Spleen (tissue), 13 donors: ENCODE measurements at places on chromosomes 5 and 9. TPM values are rescaled to one million over a fixed set of nuclear protein-coding genes. Genes with fewer than 3 reads are reported as not detected.

ZNF454 gene
- 1.3 TPM for total RNA-seq

FAM78A gene
- total RNA-seq = 23.3 TPM

CEL gene
- total RNA-seq = 0.58 TPM

LRRC70 gene
- 8.4 TPM for total RNA-seq

GNPDA1 gene
- total RNA-seq = 27.6 TPM

C9orf50 gene
- not detected for total RNA-seq

PCDHGA8 gene
- total RNA-seq = 0.70 TPM

PITX1 gene
- 0.98 TPM for total RNA-seq

- no peaks in the 10 kb centered on the region for H3K36me3 ChIP-seq
- no peaks in the 10 kb centered on the region for H3K27me3 ChIP-seq
- H3K4me3 ChIP-seq = no peak overlapping the region
- H3K4me1 ChIP-seq = no peaks in the 10 kb centered on the region
- DNase-seq = no peak
Observed at GRCh38 chr5:153480401-153480800, 10.1 kb upstream of the GRIA1 start.

DNA sequence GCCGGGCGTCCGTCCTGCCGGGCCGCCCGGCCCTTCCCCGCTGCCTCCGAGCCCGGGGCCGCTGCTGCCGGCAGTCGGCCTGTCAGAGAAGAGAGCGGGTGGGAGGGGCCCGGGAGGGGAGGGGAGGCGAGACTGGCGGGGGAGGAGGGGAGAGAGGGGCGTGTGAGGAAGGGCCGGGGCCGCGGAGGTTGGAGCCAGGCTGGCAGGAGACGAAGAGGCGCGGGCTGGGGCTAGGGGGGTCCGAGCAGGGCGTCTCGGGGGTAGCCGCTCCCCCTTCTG is 570 bp downstream of the CREBRF start:
- H3K27me3 ChIP-seq = no peaks in the 10 kb centered on the region
- H3K4me1 ChIP-seq = peaks cover 29% of the 10 kb centered on the region
- H3K4me3 ChIP-seq = peak overlapping the region; percentile 100
- H3K27ac ChIP-seq = peak overlapping the region; percentile 100
- no peak for DNase-seq
- H3K36me3 ChIP-seq = peaks cover 15% of the 10 kb centered on the region

DNA sequence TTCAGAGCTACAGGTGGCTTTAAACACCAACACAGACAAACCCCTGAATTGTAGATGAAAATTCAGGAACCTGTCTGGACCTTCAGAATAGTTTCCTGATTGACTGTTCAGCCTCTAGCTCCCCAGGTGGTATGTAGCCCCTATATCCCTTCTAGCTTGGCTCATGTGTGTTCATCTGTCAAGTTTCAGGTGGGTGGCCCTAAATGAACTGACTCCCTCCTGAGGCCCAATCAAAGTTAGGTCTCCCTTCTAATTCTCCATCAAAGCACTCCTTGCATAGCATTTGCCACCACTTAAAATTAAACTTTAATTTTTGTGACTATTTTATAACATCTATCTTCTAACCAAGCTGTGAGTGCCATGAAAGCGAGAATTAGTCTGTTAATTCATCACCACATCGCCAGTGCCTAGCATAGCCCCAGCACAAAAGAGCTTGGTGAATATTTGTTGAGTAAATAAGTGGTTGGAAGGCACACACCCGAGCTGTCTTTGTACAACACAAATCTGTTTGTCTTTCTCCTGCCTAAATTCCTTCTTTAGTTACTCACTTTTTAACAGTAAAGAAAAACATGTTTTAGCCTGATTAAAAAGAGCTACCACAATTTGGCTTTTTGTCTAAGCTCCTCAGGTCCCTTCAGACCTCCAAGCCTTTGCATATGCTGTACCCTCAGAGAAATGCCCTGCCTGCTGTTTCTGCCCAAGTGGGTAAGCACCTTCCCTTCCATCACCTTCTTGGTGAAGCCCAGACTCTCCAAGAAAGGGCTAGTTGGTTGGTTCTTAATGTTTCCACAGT is 138.1 kb upstream of the HMHB1 start:
- no peaks in the 10 kb centered on the region for H3K4me1 ChIP-seq
- no peak for DNase-seq
- no peaks in the 10 kb centered on the region for H3K36me3 ChIP-seq
- H3K27me3 ChIP-seq = no peaks in the 10 kb centered on the region

DNA sequence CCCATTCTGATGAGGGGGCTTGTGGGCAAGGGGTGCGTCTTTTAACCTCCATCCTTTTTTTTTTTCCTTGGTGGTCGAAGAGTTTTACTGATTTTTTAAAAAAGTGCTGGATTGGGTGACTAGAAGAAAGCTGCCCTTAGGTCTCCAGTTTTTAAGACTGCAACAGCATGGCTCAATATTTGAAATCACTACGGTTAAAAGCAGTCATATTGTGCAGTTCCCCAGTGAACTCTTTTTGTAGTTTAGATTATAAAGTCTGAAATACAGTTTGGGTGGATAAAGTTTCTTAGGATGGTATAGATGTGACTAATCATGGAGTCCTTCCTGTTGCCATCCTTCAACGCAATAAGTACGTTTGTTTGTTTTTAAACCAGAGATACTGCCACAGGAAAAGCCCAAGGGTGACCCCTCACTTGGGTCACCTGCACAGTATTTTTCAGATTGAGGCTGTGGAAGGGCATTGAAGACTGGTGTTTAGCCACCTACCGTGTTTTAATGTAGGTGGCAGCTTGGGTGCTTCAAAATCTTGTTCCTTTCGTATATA is 520 bp upstream of the DHFR start:
- H3K27me3 ChIP-seq = no peaks in the 10 kb centered on the region
- H3K4me1 ChIP-seq = peaks cover 30% of the 10 kb centered on the region
- DNase-seq = no peak

DNA sequence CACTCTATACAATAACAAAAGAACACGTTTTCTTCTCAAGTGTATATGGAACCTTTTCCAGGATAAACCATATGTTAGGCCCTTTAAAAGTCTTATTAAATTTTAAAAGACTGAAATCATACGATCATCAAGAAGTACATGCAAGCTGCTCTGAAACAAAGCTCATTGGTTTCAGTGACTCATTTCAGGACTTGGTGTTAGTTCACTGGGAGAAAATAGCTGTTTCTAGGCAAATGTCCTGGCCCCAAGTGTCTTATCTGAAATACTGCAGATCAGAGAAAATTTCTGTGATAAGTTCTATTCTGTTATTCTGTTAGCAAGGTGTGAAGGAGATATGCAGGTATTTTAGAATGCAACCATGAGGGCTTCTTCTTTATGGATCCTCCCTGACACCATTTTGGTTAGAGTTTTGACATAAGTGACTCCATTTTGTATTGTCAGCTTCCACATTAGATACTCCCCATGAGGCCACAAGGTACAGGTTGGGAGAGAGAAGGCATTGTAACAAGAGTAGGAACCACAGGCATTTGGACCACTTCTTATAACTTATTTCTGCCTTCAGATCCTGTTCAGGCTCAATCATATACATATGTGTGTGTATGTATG is 7.5 kb upstream of the CCDC180 start:
- H3K4me1 ChIP-seq = peaks cover 1% of the 10 kb centered on the region
- no peak overlapping the region for H3K4me3 ChIP-seq
- no peaks in the 10 kb centered on the region for H3K36me3 ChIP-seq

- H3K4me1 ChIP-seq = no peaks in the 10 kb centered on the region
- DNase-seq = no peak
- no peak overlapping the region for H3K27ac ChIP-seq
- no peaks in the 10 kb centered on the region for H3K27me3 ChIP-seq
- H3K36me3 ChIP-seq = no peaks in the 10 kb centered on the region
Observed at GRCh38 chr5:88515068-88515467, 246.4 kb upstream of the TMEM161B start.

GRCh38 chr5:149792540-149793255 is 62.6 kb downstream of the PPARGC1B start:
- no peak overlapping the region for H3K27ac ChIP-seq
- no peak for DNase-seq
- no peak overlapping the region for H3K4me3 ChIP-seq
- H3K4me1 ChIP-seq = peaks cover 5% of the 10 kb centered on the region
- H3K36me3 ChIP-seq = no peaks in the 10 kb centered on the region

DNA sequence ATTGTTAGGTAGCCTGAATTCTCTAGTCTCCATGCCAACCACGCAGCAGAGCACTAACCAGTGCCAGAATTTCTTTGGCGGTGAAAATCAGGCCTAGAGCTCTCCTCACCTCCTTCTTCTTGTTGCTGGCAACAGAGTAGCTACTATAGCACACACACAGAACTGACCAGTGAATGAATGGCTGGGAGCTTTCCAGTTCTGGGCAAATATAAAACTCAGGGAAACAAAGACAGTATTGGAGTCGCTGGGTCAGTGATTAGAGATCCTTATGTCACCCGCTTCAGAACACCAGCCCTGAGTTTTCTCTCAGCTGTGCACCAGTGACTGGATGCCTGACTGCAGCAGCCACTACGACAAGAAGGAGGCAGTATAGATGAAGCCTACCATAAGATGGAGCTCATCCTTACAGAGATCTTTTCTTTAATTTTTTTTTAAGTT is 26.9 kb upstream of the FEM1C start:
- H3K36me3 ChIP-seq = no peaks in the 10 kb centered on the region
- DNase-seq = no peak
- no peak overlapping the region for H3K27ac ChIP-seq
- no peaks in the 10 kb centered on the region for H3K27me3 ChIP-seq
- peaks cover 7% of the 10 kb centered on the region for H3K4me1 ChIP-seq

- H3K4me3 ChIP-seq = no peak overlapping the region
- no peaks in the 10 kb centered on the region for H3K27me3 ChIP-seq
- no peak overlapping the region for H3K27ac ChIP-seq
- no peaks in the 10 kb centered on the region for H3K4me1 ChIP-seq
- H3K36me3 ChIP-seq = no peaks in the 10 kb centered on the region
- no peak for DNase-seq
Observed at GRCh38 chr9:83413367-83413766, 124.8 kb downstream of the FRMD3 start.

DNA sequence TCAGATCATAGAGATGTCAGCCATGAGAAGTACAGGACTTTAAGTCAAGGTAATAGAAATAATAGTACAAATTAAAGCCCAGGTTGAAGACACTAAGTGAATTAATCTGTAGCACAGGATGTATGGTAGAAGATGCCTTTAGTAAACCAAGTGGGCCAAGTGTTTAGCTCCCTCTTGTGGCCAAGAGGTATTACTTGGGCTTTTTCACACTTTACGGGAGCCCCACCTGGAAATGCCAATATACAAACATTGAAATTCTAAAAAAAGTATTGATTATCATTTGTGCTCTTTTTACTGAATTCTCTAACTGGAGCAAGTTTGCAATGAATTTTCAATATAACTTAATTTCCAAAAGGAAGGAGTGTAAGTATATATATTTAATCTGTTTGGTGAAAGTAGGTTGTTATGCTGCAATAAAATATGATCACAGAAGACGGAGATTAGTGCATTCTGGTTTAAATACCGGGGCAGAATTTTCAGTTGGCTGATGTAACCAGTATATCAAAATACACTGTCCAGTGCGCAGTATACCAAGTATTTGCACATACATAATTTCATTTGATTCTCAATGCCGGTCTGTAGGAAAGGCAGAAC is 84.7 kb downstream of the PARP8 start:
- H3K4me3 ChIP-seq = no peak overlapping the region
- peaks cover 63% of the 10 kb centered on the region for H3K4me1 ChIP-seq
- no peak for DNase-seq
- no peaks in the 10 kb centered on the region for H3K36me3 ChIP-seq
- H3K27me3 ChIP-seq = no peaks in the 10 kb centered on the region

DNA sequence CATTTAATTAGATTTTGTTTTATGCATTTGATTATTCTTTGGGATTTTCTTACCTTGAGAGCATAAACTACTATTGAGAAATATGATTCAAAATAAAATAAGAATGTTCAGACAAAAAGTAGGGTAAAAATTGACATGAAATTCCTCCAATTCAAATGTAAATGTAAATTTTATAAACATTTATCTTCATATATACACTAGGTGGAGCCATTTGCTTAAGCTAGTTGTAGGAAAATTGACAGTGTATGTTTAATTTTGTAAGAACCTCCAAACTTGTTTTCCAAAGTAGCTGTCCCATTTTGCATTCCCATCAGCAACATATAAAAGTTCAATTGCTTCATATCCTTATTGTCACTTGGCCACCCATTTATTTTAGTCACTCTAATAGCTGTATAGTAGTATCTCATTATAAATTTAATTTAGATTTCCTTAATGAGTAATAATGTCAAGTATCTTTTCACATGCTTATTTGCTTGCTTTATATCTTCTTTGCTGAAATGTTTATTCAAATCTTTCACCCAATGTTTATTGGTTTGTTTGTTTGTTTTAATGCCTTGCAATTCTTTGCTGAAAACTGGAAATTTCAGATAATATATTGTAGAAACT is 37.6 kb upstream of the SLCO6A1 start:
- no peaks in the 10 kb centered on the region for H3K27me3 ChIP-seq
- H3K27ac ChIP-seq = no peak overlapping the region
- DNase-seq = no peak
- no peak overlapping the region for H3K4me3 ChIP-seq
- no peaks in the 10 kb centered on the region for H3K4me1 ChIP-seq

DNA sequence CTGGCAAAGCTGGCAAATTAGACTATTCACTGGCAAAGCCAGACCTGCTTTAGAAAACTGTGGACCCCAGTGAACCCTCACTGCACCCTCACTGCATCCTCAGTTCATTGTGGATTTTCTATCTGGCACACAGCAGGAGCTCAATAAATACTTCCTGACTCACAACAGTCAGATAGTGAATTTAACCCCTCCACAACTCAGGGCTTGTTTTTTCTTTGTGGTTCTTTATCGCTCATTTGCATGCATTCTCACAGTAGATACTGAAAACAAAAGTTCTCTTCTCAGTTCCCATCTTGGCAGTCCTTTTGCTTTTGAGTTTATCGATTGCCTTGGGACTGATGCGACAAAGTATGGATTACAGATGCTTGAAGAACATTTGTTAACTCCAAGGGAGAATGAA is 99.8 kb downstream of the ACTL7B start:
- H3K4me1 ChIP-seq = no peaks in the 10 kb centered on the region
- H3K4me3 ChIP-seq = no peak overlapping the region
- no peaks in the 10 kb centered on the region for H3K36me3 ChIP-seq

- H3K27ac ChIP-seq = no peak overlapping the region
- no peaks in the 10 kb centered on the region for H3K36me3 ChIP-seq
- no peaks in the 10 kb centered on the region for H3K4me1 ChIP-seq
- H3K4me3 ChIP-seq = no peak overlapping the region
Observed at GRCh38 chr5:125258615-125259014, 512.2 kb upstream of the ZNF608 start.

DNA sequence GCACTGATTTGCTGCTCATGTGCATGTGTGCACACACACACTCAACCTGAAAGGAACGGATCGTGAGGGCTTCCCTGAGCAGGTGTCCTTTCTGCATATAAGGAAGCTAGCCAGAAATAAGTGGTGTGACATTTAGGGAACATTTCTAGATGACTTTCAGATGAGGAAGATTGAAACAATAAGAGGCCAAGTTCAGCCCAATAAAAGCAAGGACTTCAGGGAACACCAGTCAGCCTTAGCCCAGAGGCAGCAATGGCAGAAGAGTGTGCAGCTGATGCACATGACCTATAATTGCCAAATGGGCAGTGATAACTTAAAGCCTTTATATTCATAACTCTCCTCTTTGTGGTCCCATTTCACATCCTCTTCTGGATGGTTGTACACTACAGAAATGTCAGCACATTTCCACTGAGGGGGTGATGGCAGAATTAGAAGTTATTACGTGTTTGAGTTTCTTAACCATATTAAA is 255.5 kb downstream of the TRIM32 start:
- H3K4me1 ChIP-seq = no peaks in the 10 kb centered on the region
- no peak for DNase-seq
- H3K36me3 ChIP-seq = no peaks in the 10 kb centered on the region
- no peak overlapping the region for H3K27ac ChIP-seq

- no peaks in the 10 kb centered on the region for H3K27me3 ChIP-seq
- DNase-seq = no peak
- no peaks in the 10 kb centered on the region for H3K36me3 ChIP-seq
- H3K4me3 ChIP-seq = no peak overlapping the region
- H3K4me1 ChIP-seq = peaks cover 2% of the 10 kb centered on the region
Observed at GRCh38 chr9:98860871-98861293, 53.4 kb downstream of the GALNT12 start.
